Activated T-cell treated with anti-CD3 and anti-CD28 coated beads for 1 hour (primary cell): ENCODE measurements at places on chromosomes 3 and 15.

- DNase-seq, result no peak
Observed at GRCh38 chr3:139715743-139716360, 38.1 kb upstream of the NMNAT3 start.

- no peak for DNase-seq
Observed at GRCh38 chr3:14533457-14533958, 6.6 kb downstream of the GRIP2 start.

- no peak for DNase-seq
Observed at GRCh38 chr3:25306066-25306465, 122.0 kb upstream of the RARB start.

DNA sequence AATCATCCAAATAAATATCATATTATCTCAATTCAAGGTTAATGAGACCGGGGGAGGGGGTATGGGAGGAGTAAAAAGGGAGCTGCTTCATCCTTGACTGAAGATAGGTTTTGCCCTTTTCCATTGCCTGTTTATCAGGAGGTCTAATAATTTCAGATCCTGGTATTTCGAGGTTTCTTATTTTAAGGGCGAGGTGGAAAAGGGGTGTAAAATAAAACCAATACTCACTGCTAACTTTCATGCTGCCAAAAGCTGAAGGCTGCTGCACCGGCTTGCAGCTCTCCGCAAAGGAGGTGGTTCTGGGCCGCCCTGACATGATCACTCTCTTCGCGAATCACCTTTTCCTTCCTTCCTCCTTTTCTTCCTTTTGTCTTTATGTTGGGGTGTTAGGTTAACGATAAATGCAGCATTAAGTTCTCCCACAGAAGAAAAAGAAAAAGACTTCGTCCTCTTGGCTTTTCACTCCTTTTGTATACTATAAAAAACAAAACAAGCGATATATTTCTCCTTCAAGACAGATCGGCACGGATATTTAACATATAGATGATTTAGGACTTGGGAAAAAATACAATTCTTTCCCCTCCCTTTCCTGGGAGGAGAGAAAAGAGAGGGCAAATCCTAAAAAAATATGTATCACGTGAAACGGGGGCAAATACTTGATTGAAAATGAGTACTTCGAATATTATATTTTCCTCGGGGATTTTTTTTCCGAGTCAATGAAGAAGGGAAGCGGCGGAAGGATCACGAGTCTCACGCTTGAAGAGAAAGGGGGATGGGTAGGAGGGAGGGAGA is 932 bp downstream of the GSK3B start:
- DNase-seq, result peak; percentile 6

DNA sequence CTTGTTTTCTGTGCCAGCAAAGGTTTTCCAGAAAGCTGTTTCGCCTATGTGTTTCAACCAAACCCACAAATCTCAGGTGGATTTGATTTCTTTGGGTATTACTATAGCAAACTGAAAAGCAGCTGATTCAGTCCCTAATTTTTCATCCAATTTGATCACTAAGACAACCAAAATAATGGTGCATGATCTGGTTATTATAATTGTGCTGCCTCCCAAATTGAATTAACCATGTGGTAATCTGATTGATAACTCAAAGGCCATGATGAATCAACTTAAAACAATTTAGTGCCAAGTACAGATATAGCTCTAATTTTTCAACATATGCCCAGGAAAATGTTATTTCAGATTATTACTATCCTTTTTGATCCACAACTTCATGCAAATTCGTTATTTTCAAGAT is 30.6 kb downstream of the PRTG start:
- DNase-seq, result no peak

GRCh38 chr3:76990606-76991005 is 49.3 kb upstream of the ROBO2 start:
- DNase-seq, result no peak

DNA sequence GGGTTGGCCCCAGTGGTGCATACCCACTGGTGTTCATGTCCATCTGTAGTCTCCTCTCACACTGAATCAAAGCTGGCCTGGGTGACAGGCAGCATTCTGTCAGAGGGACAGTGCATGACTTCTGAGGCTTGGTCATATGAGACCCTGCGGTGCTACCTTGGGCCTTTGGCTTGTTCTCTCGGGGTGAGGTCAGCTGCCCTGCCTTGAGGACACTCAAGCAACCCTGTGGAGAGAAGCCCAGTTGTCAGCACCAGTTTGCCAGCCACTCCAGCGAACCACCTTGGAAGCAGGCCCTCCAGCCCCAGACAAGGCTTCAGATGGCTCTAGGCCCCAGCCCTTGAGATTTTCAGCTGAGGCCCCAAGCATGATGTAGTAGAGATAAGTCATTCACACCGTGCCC is 16.9 kb upstream of the RAB7A start:
- DNase-seq, result no peak

DNA sequence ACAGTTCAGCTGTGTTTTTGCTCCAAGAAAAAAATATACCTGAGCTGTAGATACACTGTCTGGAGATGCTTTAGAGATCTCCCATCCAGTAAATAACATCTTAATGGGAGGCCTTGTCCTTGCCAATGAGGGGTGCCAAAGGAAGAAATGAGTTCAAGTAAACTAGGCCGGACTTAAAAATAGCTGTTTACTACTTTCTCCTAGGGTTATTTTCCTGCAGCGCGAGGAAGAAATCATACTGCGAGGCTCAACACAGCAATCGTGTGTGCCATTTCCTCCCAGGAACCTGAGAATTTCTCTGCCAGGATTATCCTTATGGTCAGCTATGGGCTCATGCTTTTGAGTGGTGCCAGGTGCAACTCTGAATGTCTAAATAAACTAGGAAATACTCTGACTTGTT is 71.9 kb downstream of the CMTM8 start:
- no peak for DNase-seq

DNA sequence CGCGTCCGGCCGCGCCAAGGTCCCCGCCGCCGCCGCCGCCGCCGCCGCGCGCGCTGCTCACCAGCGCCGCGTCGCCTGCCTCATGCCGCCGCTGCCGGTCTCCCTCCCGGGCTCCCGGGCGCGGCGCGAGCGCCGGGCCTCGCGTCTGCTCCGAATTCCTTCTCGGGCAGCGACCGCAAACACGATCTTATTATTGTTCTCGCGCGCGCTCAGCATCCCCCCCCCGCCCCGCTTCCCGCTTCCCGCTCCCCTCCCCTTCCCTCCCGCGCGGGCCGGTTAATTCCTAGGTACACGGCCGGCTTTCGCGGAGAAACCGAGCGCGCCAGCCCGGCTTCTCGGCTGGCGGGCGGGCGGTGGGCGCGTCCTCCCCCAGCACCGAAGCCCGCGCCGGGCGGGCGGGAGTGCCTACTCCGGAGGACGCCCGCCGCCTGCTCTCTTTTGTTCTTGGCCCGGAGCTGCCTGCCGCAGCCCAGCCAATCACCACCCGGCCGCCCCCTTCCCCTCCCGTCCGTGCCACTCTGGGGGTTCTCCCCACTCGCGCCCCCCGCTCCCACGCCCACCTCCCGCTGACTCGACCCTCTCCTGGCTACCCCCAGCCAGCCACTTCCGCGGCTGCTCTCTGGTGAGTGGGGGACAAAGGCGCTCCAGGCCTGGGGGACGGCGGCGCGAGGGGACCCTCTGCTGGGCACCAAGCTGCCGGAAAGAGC is at the start of gene HDGFL3:
Gene HDGFL3, minus strand, starts transcription at position 164 of the 707 bp plus-strand sequence. CDS start 409 bp downstream, outside the sequence.
- peak; percentile 6 for DNase-seq
